CD4-positive, alpha-beta T cell treated with Interleukin-4 for 4 hours (primary cell): ENCODE measurements at places on chromosomes 11 and 22.
A peak's percentile ranks its signal among the peaks of the same experiment; 100 is the strongest.

DNA sequence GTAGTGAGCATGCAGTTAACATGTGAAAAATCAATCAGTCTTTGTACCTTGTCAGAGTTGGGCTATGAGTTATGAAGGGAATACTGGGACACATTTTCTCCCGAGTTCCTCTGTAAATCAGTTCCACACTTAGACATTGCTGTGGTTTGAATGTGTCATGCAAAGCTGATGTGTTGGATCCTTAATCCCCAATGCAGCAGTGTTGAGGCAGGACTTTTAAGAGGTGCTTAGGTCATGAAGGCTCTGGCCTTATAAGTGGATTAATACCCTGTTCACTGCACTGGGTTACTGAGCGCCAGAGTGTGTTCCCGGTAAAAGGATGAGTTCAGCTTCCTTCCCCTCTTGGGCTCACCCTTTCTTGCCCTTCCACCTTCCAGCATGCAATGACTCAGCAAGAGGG is 742.1 kb upstream of the TENM4 start:
- no peak for DNase-seq

GRCh38 chr11:7490054-7490453 is 4.7 kb downstream of the OLFML1 start:
- DNase-seq = no peak

GRCh38 chr11:41451011-41451410 is 8.4 kb downstream of the LRRC4C start:
- DNase-seq = no peak

- no peak for DNase-seq
These were observed 49.8 kb upstream of the LMO2 start for GRCh38 chr11:33941637-33942160.

DNA sequence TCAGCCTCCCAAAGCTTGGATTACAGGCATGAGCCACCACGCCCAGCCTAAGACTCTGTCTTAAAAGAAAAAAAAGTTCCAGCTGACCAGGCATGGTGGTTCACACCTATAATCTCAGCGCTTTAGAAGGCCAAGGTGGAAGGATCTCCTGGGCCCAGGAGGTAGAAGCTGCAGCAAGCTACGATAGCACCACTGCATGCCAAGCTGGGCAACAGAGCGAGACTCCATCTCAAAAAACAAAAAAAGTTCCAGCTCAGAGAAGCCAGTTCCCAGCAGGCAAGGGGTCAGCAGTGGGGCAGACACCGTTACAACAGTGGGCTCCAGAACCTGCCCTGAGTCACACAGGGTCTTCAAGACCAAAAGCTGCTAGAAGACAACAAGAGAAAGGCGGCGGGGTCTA is 3.3 kb downstream of the TMEM184B start:
- no peak for DNase-seq

DNA sequence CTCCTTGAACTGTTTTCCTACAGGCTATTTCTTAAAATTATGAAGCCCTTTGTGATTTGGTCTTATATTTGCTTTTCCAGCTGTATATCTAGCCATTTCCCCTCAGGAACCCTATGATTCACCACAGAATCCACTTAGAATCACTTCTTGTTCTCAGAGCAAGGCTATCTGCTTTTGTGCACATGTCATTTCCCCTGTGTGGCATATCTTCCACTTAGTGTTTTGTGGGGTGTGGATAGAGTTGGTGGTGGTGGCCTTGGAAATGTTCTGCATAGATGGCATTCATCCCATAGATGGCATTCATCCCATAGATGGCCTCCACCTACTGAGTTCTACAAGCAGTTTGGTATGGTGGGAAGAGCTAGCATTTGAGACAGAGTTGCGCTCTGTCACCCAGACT is 44.7 kb downstream of the SWAP70 start:
- no peak for DNase-seq

GRCh38 chr22:21020802-21021429 is 6.0 kb downstream of the P2RX6 start:
- no peak for DNase-seq

DNA sequence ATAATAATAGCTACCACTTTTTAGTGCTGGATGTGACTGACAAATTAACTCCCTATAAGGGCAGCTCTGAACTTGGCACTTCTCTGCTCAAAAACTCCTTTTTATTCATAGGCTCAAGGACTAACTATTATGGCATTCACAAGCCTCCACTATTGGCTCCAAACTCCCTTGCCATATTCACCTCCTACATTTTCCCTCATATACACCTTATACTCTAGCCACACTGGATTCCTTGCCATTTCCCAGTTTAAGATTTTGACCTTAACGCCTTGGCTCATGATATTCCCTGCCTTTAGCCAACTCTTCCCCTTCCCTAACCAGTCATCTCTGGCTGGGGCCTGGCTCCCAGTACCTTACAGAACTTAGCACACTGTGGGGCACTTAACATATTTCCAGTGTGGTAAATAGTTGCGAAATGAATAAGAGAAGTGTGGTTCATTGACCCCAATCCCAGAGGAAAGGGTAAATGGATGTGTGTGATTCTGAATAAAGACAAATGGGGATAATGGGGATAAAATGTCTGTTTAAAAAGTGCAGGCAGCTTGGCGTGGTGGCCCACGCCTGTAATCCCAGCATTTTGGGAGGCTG is 40.0 kb upstream of the SORL1 start:
- DNase-seq = no peak

DNA sequence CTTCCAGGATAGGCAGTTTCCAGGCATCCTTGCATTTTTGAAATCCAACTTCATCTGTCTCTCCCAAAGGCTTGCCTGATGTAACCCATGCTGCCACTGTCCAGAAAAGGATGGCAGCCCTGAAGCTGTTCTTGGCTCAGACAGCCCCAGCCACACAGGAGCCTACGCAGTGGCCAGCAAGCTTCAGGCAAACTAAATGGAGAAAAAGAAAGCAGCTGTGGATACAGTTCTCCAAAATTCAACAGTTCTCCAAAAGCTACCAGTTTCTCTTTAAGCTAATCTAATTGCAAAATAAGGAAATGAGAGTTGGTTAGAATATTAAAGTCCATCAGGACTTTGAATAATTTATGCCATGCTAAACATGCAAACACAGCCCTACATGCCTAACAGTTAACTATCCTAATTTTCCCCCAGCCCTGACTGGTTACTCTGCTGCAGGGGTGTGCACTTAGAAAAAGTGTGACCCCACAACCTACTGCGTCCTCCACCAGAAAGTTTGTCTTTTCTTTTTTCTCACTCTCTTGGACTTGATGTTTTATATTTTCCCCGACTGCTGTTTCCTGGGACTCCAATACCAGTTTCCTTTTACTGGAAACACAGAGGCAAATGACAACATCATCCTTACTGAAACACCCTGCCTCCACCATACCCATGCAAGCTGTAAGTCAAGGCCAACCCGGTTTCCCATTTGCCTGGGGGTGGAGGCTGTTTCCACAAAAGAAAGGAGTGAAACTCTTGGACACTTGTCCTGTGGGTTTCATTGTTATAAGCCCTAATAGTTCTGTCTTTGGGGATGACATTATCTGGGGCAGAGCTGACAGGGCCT is 69.1 kb upstream of the OR5AN1 start:
- no peak for DNase-seq

GRCh38 chr22:42190274-42190673 is 59.7 kb upstream of the CYP2D6 start:
- DNase-seq = no peak

- no peak for DNase-seq
These were observed 1.7 kb upstream of the CHID1 start for GRCh38 chr11:912266-912665.

GRCh38 chr11:2446590-2447252 is 1.9 kb downstream of the KCNQ1 start:
- peak; percentile 16 for DNase-seq

DNA sequence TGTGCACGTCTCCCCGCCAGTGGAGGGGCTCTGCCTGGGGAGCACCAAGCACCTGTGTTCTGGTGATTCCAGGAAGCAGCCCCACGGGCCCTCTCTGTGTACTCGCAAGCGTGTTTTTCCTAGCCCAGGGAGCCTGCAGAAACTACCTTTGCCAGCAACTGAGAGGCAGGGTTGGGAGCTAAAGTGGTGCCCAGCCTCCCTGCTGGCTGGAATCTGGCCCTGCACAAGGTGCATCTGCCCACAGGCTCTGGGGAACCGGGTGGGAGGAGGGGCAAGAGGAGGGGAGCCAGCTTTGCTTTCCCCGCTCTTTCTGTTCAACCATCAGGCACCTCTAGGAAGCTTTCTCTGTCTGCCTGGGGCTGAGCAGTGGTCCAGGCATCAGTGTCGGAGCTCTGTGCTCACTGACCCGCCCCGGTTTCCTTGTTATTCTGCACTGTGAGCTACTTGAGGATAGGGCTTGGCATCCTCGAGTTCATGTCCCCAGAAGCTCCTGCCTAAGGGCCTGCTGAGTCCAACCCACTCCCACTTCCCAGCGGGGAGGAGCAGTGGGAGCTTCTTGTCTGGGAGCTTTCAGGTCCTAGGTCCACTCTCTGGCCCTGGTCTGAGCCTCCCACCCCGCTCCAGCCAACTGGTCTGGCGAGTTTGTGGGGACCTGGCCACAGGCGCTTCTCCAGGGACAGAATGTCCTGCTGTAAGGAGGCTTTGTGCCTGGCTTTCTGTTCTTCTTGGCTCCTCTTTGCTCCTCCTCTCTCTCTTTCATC is 14.9 kb downstream of the DAGLA start:
- no peak for DNase-seq

GRCh38 chr11:9615031-9615451 is 41.6 kb downstream of the WEE1 start:
- DNase-seq = peak; percentile 11

- no peak for DNase-seq
These were observed 82.1 kb downstream of the USP47 start for GRCh38 chr11:11923828-11924227.

DNA sequence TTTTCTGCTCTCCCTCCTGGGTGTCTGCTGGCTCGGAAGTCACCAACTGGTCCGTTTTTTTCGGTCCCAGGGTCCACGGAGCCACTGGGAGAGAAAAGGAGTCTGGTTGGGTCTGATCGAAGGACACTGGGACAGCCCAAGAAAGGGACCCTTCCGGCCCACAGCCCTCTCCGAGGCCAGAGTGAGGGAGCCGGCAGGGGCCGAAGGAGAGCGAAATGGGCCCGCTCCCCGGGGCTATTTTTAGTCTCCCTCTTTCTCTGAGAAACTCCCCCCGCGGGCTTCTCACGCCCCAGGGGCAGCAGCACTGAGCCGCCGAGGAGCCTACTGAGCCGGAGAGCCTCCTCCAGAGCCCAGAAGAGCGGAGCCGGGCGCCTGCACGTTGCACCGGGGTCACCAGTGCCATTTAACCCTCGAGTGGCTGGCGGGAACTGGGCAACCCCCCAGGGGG is 1.9 kb downstream of the ESAM start:
- DNase-seq = no peak

- no peak for DNase-seq
These were observed 84.0 kb downstream of the RPS6KA4 start for GRCh38 chr11:64443001-64443400.

- DNase-seq = peak; percentile 93
These were observed 14.0 kb downstream of the RAC2 start for GRCh38 chr22:37229805-37230672.

DNA sequence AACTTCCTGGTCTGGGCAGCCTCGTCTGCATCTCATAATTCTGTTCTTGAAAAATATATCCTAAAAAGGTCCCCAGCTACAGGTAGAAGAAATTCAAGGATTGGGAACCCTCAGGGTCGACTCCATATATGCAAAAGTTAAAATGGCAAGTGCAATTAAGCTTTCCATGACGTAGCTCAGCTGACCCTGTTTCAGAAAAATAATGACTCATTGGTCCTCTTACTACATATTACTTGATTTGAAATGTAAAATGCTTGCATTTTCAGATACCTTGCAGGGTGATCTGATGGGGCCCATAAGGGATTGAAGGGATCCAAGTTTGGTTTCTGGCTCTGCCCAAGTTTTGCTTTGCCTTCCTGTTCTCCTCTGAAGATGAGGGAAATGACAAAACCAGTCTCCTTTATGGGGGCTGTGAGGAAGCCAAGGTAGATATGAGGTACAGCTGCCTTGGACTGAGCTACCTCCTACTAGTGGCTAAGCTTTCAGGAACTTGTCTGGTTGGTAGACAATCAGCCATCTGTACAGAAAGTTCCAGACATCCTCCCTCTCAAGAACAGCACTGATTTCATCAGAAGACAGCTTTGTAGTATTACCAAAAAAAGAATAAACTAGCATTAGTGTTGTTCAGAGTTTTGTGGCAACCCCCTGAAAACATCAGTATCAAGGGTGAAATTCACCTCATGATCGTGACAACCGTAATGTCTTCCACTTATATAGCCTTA is 177.3 kb downstream of the DBX1 start:
- no peak for DNase-seq

GRCh38 chr22:38736257-38736570 is 19.6 kb downstream of the SUN2 start:
- no peak for DNase-seq

DNA sequence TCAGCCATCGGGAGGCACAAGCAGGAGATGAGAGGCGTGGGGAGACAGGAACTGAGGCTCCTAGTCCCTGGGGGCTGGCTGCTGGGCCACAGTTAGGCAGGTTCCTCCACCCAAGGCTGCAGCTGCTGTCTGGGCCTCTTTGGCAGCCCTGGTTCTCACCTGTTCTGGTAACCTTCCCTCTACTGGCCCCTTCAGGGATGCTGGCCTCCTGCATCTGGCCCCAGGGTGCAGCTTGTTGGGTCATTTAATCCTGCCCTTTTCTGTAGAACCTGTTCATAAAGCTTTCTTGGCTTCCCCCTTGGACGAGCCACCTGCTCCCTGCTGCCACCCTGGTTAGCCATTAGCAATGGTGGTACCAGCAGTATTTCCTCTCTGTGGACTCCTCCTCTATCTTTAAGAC is 5.5 kb downstream of the USH1C start:
- DNase-seq = no peak

- no peak for DNase-seq
These were observed 23.0 kb downstream of the C22orf23 start for GRCh38 chr22:37930270-37930951.

DNA sequence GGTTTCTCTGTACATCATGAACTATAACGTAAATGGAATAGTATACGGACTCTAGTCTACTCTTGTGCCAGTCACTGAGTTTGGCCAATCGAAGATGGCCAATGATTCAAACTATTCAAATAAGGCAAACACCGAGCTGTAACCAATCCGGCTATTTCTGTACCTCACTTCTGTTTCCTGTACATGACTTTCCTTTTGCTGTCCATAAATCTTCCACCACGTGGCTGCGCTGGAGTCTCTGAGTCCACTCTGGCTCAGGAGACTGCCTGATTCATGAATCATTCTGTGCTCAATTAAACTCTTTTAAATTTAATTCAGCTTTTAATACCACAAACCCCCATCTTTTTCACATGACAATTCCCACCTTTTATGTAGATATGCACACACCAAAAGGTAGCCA is 1.5 kb upstream of the JAML start:
- no peak for DNase-seq

GRCh38 chr11:127003260-127003981 is 2.9 kb upstream of the KIRREL3 start:
- no peak for DNase-seq

- DNase-seq = no peak
These were observed 2.4 kb downstream of the MOB2 start for GRCh38 chr11:1484061-1484671.

- DNase-seq = peak; percentile 27
These were observed 1.6 kb downstream of the NCR3LG1 start for GRCh38 chr11:17352950-17353820.

- DNase-seq = peak; percentile 42
These were observed 43.2 kb upstream of the DLAT start for GRCh38 chr11:111982019-111982464.
